Effector CD4-positive, alpha-beta T cell (primary cell): ENCODE measurements at places on chromosomes 4 and X.
A peak's percentile ranks its signal among the peaks of the same experiment; 100 is the strongest.

DNA sequence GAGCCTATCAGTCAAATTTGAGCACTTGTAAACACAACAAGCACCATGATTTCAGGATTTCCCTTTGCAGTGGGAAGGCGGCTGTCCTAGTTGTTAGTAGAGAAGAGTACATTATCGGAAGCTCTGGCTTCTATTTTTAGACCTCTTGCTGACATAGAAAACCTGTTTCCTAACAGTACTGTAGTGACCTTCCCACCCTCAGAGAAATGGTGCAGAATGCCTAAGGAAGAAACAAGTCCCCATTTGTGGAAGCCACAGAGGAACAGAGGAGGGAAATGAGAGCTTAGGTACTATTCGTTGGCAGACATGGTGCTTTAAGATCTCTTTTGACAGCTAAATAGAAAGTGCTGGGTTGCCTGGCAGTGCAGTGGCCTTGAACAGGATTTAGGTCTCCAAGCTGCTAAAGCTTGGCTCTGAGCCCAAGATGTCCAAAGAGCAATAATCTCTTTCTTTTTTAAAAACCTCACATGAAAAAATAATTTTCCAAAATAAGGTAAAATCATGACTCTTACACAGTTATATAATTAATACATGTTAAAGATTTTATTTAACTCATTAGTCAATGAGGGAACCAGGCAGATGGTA is 24.9 kb downstream of the GLRA2 start:
- no peak for DNase-seq

DNA sequence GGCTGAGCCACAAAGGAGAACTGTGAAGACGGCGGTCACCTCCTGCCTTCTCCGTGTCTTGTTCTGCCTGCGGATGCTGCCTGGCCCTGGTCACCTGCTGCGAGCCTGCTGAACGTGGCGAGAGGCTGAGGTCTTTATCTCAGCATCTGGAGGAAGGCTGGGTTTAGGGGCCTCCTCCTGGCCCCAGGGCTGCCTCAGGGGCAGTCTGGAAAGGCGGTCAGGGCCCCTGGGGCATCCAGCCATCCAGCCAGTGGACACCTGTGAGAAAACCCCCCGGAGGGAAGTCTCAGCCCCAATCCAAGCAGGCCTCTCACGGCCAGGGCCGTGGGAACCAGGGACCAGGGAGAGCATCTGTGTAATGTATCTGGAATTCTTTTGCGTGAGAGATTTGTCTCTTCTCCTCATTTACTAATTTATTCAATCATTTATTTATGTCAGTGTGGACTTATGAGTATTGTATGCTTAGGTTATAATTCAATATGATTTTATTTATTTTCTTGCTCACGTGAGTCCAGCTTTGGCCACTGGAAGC is 11.3 kb downstream of the PDE6B start:
- no peak for DNase-seq

DNA sequence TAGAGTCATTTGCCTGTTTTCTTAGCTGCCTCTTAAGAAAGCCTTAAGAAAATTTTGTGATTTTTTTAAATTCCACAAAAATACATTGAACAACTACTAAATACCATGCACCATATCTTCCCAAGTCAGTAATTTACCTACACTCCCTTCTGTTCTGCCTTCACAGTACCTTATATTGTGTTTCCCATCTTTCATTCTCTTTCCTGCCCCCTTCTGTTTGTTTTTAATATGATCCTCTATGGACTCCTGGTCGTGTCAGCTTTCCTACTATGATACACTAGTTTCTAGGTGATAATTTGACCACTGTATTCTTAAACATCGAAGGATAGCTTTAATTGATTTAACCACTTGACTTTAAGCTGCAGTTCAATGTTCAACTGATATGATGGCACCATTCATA is 297.7 kb upstream of the HAND2 start:
- no peak for DNase-seq

DNA sequence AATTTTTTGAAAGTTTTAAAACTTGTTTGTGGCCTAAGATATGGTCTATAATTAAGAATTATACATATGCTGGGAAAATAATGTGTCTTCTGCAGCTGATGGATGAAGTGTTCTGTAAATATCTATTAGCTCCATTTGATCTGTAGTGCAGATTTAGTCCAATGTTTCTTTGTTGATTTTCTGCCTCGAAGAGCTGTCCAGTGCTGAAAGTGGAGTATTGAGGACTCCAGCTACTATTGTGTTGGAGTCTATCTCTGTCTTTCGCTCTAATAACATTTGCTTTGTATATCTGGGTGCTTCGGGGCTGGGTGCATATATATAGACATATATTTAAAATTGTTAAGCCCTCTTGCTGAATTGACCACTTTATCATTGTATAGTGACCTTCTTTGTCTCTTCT is 2127.3 kb downstream of the PCDH7 start:
- DNase-seq, result no peak

DNA sequence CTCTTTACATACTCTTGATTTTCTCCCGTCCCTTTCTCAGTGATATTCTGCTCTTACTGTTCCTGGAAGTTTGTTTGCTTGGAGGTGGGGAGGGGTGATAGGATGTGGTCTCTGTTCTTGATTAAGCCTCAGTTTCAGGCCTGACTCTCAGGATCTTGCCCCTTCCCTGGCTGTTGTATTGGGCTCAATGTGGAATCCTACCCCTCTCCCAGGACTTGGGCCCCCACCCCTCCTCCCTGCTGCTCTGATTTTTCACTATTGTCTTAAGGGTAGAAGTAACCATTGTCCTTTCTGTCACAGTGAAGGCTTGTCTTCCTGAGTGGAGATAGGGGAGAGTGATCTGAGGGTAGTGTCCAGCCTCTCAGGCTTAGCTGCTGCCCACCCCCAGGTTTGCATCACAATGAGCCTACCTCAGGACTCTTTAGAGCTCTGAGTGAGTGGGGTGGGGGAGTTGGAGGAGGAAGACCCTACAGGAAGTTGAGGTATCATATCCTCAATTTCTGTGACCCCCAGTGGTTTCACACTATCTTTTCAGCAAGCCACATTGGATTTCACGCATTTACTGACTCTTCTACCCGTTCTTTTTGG is 16.5 kb downstream of the CDKL5 start:
- DNase-seq, result no peak

DNA sequence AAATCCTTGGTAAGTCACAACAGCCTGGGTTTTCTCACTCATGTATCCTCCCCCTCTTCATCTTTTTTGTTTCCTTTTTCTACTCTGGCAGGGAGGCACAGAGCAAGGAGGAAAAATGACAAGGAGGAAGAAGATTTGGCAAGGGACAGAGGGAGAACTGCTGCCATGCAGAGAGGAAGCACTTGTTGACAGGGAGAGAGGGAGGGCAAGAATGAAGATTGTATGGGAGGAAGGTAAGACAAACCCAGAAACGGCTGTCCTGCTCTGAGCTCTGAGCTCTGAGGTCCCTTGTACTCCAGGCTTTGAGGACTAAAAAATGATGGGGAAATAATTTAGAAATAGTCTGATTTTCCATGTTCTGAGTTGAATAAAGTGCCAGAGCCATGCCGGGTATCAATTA is 123.9 kb downstream of the DCHS2 start:
- DNase-seq, result no peak

GRCh38 chrX:133749370-133749769 is 236.0 kb downstream of the GPC3 start:
- DNase-seq, result no peak

- no peak for DNase-seq
These were observed 318.9 kb upstream of the F9 start for GRCh38 chrX:139211568-139212182.

GRCh38 chr4:54793856-54794422 is 136.2 kb downstream of the KIT start:
- no peak for DNase-seq

GRCh38 chr4:150082241-150082640 is 4.0 kb downstream of the DCLK2 start:
- no peak for DNase-seq

GRCh38 chr4:83626245-83626836 is 90.4 kb downstream of the GPAT3 start:
- no peak for DNase-seq

DNA sequence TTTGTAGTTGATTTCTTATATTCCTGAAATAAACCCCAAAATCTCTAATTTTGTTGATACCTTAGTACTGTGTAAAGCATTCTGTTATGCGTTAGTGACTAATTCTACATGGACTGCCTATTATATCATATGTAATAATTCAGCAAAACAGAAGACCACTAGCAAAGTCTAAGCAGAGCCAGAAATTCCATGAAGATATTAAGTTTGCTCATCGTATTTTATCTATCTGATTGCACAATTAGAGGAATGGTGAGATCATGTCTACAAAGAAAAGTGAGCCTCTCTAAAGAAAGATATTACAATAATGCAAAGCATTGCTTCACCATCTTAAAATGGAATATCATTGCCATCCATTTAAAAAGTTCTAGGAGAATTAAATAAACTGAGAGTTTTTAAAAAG is 374.6 kb upstream of the SLC7A11 start:
- DNase-seq, result no peak

DNA sequence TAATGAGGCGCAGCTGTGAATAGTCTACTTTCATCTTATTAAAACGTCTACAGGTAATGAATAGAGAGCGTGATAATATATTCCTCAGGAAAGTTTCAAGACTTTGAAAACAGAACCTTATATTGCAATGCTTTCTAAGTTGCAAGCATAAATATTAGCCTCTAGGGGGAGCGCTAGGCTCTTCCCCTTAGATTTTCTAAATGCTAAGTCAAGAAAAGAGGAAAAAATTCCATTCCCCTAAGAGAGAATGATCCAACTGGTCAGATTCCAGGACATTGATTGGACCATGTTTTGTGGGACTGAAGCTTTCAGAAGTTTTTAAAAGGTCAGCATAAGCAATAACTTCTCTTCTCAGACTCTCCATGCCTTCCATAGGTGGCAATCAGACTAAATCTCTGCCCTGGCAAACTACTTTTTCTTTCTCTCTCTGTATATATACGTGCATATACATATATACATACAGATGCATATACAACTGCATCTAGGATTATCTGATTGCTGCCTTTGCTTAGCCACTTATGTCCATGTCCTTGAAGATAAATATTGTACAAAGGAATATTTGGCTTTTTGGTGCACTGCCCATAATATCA is 492.9 kb downstream of the INPP4B start:
- DNase-seq, result peak; percentile 10

GRCh38 chr4:91087743-91088142 is 960.5 kb downstream of the CCSER1 start:
- DNase-seq, result no peak

DNA sequence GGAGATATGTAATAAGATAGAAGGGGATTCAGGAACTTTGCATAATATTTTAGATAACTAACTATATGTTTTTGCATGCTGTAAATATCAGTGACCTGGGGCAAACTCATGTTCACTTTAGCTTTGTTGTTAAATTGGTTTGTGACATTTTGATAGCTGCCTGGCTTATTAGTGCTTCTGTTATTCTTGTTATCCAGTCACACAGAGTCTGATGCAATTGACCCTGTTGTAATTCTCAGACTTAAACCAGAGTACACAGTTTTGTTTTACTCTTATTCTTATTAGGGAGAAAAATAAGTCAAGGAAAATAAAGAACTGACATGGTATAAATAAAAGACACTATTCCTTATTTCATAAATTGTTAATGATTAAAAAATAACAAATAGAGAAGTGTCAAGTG is 516.7 kb upstream of the SLIT2 start:
- no peak for DNase-seq

- peak; percentile 51 for DNase-seq
These were observed 21.7 kb upstream of the MFAP3L start for GRCh38 chr4:170047771-170048354.

GRCh38 chr4:147516133-147516532 is 35.2 kb downstream of the EDNRA start:
- no peak for DNase-seq

- no peak for DNase-seq
These were observed 133.2 kb downstream of the KDM6A start for GRCh38 chrX:45006002-45006800.

GRCh38 chrX:66042307-66043077 is 2.6 kb upstream of the VSIG4 start:
- no peak for DNase-seq

DNA sequence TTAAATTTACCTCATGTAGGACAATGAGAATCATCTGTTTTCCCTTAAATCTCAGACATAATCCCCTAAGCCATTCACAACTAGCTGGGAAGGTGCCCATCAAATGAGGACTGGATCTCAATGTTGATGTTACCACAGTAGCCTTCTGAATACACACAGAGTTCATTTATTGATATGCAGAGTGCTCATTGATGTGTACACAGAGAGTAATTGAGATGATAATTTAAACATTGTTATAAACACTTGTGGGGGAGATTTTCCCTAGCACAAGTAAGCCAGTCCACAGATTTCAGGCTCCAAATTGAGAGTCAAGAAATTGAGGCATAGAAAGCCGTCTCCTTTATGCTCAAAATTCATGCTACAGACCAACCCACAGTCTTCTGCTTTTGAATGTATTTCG is 273.4 kb upstream of the TRPC5 start:
- DNase-seq, result no peak

- no peak for DNase-seq
These were observed 1.8 kb downstream of the KLF3 start for GRCh38 chr4:38665551-38666411.

GRCh38 chrX:134792077-134792476 is 133.8 kb upstream of the PLAC1 start:
- no peak for DNase-seq

GRCh38 chr4:15031993-15032675 is 29.9 kb downstream of the CPEB2 start:
- DNase-seq, result no peak

DNA sequence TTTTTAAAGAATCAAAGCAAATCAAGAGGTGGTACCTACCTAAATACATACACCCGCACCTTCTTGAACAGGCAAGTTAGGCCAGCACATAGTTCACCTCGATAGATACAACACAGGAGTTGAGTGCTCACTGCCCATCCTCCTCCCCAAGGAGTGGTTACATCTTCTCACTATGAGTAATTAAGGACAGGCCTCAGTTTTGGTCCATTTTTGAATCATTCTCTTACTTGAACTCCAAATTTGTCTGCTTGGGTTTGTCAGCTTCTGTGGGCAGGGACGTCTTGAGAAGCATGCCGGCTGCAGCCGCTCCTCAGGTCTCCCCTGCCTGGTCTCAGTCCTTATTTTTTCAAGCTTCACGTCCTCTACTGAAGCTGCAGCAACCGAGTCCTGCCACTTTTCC is 190.6 kb upstream of the RBPJ start:
- DNase-seq, result no peak

DNA sequence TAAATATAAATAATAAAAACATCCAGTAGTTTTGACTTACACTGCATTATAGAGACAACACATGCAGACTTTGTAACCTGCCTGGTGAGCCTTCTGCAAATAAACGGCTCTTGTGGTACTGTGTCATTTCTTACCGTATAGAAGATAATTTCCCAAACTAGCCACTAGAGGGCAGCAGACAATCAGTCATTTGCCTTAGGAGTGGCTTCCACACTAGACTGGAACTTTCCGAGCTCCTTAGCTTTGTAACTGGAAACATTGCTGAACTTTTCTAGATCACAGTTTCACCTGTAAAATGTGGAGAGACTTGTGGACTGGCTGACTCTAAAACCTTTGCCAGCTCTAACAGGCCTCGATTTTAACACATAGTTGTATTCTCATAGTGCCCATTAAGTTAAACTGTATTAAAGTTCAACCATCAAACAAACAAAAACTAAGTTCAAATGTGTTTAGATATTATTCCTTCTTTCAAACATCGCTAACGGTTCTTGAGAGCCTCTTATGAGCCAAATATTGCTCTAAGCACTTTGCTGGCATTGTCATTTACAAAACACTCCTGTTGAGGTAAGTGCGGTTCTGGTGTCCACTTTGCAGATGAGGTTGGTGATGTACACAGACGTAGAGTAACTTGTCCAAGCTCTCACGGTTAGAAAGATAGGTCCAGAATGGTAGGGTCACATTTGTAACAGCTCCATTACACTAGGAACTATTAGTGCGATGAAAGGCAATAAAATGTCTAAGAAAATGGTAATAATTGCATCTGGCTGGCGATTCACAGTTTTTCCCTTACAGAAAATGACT is 345.5 kb downstream of the ANK2 start:
- peak; percentile 54 for DNase-seq
